ENCODE measurements at places on chromosomes 7 and 10. TPM values are rescaled to one million over a fixed set of nuclear protein-coding genes. Genes with fewer than 3 reads are reported as not detected.

DNA sequence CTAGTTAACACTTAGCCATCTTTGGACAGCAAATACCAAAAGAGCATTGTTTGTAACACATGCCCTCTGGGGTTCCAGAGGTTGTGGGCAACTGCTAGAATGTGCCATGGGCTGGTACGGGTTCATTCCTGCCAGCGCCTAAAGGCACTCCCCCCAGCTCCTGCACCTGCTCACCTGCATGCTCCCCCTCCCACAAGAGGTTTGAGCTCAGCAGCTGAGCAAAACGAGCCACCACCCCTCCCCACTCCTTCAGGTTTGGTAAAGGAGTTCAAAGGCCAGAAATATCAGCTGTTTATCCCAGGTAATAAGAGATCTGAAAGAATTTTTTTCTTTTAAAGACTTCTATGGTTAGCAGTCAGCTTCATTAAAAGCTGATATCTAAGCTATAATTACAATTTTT lies 53.5 kb downstream of the HTR7 start:
- DNase-seq = no peak

- DNase-seq = peak; percentile 85
Observed at GRCh38 chr10:22823109-22823508, 104.7 kb upstream of the ARMC3 start.

GRCh38 chr7:22657479-22657878 lies 69.5 kb upstream of the IL6 start:
- DNase-seq = no peak

DNA sequence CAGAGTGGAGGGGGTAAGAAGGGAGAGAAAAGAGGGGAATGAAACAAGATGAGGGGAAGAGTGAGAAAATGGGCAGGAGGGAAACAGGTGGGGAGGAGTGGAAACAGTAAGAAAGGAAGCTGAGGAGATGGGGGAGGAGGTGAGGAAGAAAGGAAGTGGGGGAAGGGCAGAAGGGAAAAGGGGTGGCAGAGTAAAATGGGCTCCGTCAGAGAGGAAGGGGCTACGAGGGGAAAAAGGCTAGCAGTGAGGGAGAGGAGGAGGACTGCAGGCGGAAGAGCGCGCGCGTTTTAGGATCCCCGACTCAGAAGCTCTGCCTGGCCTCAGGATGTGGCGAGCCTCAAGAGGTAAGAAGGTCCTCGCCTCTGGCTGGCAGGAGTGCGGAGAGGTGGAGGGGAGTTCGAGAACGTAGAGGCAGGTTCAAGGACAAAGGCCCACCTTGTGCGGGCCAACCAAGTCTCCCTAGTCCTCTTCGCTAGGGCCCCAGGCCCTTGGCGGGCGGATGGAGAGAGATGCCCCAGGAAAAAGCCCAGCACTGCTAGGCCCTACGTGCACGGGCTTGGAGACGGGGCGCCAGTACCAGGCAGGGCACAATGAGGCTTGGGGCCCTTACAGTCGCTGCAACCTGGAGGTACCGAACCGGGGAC lies 5.8 kb upstream of the NKX2-3 start:
- no peak for DNase-seq

GRCh38 chr10:91162495-91163268 lies 57.8 kb upstream of the PCGF5 start:
- DNase-seq = peak; percentile 40

- DNase-seq = no peak
Observed at GRCh38 chr7:5532536-5533335, 109.1 kb upstream of the TNRC18 start.

DNA sequence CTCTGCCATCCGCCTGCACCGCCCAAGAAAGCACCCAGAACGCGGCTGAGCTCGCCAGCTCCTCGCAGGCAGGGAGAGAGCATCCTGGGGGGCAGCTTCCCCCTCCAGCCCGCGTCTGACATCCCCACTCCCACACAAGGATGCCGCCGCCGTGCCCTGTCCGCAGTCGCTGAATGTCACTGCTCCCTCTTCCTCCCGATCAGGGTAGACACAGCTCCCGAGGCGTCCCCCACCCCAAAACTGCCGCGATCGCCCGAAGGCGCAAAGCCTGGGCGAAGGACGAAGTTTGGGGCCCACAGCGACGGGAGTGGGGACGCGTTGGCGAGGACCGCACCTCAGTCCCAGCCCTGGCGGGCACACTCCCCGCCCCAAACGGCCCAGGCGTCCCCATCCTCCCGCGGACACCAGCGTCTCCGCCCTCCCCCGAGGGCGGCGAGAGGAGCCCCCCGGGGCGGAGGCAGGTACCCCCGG lies 1.5 kb upstream of the KAT6B start:
- no peak for DNase-seq

- DNase-seq = no peak
Observed at GRCh38 chr10:101828766-101829551, 10.7 kb upstream of the OGA start.

PSMA2 gene
- 138 TPM for total RNA-seq

DNA sequence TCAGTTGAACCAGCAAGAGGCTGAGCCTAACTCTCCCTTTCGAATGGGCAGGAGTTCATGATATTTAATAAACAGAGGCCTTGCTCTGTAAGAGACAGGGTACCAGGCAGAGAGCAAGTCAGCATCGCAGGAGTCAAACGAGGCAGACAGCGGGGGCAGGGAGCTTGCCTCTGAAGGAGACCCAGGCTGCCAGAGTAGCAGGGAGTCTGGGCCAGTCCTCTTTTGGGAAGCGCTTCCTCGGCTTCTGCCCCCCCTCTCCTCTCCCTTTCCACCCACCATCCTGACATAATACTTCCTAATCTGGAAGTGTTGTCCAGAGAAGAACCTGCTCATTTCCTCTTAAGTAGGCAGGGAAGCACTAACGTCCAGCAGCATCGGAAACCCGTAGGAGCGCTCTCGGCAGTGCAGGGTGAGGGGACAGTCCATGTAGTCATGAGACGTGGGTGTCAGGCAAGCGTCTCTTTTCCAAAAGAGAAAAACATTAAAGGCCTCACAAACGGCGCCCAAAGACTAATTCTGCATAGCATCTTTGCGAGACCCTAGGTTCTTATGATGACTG lies 171.1 kb downstream of the EGFR start:
- DNase-seq = no peak

CNTNAP2 gene
- total RNA-seq = not detected

- DNase-seq = peak; percentile 25
Observed at GRCh38 chr7:109901926-109902325, 1189.0 kb upstream of the LRRN3 start.

DNA sequence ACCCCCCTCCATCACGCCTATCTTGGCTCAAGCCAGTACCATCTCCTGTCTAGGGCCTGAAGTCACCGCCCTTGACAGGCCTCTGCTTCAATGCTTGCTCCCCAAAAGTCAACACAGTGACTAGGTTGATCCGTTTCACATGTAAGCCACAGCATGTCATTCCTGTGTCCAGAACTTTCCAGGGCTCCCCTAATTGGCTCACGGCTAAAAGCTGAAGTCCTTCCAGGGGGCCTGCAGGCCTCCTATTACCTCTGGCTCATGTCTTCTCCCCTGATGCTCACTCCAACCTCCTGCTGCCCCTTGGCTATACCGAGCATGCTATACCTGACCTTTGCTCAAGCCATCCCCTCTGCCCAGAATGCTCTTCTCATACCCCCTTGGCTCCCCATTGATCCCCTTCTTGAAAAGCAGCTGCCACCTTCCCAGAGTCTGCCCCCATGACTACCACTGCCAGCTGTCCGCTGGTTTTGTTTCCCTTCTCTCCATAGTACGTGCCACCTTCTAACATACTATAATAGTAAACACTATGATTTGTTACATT lies 39.1 kb downstream of the CPXM2 start:
- DNase-seq = no peak

UCMA gene
- total RNA-seq = not detected

DNA sequence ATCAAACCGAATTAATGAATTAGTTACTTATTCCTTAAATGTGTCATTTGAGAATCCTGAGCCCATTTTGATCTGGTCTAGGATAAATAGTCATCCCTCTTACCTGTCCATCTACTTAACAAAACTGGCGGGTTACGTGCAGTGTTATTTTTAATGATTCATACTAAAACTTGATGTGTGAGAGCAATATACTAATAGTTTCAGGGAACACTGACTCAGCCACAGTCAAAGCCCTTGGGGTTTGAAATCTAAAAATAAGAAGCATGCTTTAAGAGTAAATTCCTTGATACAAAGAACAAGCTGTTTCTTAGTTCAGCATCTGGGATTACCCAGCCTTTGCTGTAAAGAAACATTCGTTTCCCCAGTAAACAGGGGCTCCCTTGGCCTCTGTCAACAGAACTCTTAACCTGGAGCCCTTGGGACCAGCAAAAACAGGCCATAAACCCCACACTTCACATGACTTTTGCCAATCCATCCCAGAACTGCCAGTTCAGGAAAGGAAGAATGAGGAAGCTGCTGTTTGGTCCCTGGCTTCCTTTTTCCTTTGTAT lies 370.6 kb upstream of the IGFBP3 start:
- DNase-seq = peak; percentile 75

DNA sequence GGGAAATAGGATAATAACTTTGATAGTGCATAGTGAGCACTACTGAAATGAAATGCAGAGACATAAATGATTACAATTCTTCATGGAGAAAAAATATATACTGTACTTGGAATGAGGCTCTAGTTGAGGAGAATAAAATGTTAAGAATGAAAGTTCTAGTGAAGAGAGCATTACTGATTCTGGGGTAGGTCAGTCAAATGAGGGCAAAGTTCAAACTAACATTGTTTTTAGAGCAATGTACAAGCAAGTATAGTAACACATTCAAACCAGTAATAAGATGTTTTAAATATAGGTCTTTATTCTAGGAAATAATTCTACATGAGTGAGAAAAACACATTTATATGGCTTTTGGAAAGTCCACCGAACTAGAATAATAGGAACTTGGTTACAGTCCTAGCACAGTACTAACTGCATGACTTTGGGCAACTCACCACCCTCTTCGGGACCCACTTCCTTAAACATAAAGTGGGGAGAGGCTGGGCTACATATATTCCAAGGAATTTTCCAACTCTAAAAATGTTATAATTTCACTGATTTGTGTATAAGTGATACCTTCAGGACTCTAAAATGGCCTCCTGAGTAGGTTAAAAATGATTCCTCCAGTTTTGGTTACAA lies 86.4 kb downstream of the CDK6 start:
- DNase-seq = no peak

DNA sequence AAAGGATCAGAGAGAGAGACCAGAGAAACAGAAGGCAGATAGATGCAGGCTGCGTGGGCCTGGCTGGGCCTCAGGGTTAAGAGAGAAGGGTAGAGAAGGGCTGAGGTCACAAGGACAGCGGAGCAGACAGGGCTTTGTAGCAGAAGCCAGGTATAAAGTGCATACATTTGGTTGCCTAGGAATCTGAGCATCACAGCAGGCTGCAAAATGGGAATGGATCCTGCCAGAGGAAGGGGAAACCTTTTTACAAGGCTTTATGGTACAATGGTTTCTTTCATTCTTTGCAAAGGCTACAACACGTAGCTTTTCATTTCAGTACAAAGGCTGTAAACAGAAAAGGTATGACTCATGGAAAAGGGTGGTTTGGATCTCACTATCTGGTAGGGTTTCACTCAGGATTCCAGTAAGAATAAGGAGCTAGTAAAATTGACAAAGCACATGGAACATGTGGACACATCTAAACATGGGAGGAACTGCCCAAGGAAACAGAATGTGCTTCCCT lies 275.1 kb downstream of the DOCK4 start:
- DNase-seq = peak; percentile 75

SEMA3C gene
- total RNA-seq = 116 TPM

CYP2C19 gene
- not detected for total RNA-seq

GRCh38 chr7:109895536-109895935 lies 1195.4 kb upstream of the LRRN3 start:
- no peak for DNase-seq

- DNase-seq = no peak
Observed at GRCh38 chr10:97380516-97380915, 20.6 kb downstream of the RRP12 start.

DNA sequence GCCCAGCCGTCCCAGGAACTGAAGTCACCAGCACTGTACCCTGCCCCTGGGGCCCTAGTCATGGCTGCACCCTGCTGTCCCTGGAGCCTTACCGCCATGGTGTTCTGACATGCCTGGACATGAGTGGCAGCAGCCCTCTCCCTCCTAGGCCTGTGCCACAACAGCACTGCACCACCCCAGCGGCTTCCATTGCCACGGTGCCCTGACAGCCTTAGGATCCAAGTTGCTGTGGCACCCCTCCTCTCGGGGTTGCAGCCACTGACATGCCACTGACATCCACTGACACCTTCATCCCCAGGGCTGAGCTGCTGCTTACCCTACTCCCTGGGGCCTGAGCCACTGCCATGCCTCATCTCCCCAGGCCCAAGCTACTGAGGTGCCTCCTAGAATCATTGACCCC lies 39.6 kb upstream of the SHH start:
- DNase-seq = no peak

DNA sequence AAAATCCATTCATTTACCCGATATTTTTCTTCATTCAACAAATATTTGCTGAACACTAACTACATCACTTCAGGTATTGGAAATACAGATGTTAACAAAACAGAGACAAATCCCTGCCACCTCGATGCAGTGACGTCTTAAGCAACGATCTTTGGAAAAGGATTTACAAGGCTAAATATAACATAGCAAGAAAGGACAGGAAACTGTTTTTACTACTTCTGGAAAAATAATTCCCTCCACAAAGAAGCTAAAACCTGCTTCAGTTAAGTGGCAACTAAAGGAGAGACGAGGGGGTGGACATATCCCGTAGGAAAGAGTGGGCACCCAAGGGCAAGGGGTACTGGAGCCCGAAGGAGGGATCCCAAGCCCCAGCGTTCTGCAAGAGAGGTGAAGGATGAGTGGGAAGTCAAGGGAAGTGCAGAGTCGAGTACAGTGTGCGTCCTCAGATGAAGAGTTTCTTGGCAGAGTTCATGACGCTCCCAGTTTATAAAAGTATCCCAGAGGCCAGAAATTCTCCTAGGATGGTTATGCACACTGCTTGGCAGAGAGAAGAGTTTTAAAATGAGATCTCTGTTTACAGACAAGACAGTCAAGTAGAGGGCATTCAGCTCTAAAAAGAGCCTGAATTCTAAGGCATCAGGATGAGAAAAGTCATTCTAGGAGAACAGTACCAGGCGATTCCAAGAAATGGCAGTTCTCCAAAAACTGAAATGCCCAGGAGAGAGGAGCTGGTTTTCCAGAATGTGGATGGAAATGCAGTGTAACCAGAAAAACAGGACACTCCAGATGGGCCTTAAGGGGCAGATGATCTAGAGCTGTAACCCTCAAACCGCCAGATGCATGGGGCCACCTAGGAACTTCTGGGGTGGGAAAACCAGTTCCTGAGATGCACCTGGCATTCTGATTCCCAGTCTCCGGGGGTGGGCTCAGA lies 97.3 kb downstream of the GRB10 start:
- no peak for DNase-seq

RELN gene
- total RNA-seq = 19.4 TPM

Measured in IMR-90 (cell line).